ENCODE measurements at places on chromosomes 13 and 19.

DNA sequence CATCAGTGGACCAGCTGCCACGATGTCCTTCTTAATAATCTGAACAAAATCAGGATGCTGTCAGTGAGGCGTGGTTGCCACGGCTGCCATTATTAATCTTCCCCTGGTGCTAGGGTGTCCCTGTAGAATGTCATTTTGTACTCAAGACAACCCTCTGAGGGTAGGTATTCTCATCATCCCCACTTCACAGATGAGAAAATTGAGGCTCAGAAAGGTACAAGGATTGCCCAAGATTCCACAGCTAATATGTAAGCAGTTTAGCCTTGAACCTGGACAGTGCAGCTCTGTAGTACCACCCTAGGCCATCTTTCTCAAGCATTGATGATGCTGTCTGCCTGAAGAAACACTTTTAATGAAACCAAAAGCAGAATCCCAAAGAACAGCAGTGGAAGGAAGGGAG lies 8.1 kb downstream of the PPP2R1A start:
- DNase-seq, result no peak

DNA sequence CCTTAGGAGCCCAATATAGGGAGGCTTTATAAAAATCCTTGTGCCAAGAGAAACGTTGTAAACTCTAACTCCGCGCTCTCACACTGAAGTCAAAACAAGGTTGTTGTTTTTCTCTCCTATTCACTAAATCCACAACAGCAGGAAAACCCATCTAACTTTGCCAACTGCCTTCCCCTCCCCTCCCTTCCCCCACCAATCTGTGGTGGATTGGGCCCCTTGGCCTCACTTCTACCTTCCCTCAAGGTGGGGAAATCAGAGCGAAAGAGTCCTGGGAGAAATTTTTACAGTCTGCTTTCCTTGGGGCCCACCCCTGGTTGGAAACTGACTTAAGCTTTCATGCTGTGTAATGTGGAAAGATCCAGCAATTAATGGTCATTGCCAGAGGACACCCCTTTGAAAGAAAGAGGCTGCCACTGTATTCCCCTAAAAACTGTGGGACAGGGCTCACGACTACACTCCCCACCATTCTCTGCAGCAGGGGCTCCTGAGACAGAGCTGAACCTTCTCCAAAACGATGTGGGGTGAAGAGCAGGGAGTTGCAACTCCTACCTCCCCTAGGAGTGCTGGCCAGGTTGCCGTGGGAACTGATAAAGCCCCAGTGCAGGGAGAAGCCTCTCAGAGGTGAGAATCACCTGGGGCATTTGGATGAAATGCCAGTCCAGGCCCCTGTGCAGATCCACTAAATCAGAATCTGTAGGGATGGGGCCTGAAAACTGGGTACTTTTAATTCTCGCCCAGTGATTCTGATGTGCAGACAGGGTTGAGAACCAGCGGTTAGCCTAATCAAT lies 1.1 kb downstream of the DHRS12 start:
- DNase-seq, result no peak

GRCh38 chr13:46665633-46666482 lies 112.9 kb downstream of the LRCH1 start:
- DNase-seq, result no peak

- DNase-seq, result no peak
Observed at GRCh38 chr19:14782626-14783409, 4.5 kb upstream of the ADGRE2 start.

DNA sequence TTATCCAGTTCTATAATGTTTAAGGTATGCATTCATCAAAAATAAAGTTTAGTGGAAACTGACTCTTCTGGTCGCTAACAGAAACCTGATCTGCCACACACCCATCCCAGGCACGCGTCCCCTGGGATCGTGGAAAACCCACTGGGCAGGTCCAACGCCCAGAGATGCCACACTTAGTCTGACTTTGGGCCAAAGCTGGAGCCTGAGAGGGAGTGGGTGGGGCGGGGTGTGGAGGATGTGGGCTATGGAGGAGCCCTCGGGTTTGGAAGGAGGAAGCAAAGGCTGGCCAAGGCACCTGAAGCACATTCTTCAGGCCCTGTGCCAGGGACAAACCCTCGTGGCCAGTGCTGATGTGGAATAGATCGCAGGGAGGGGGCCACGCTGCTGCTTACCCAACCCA lies 2.5 kb downstream of the IGFL1 start:
- DNase-seq, result no peak

GRCh38 chr19:3604227-3604986 lies 2.3 kb downstream of the TBXA2R start:
- DNase-seq, result no peak

DNA sequence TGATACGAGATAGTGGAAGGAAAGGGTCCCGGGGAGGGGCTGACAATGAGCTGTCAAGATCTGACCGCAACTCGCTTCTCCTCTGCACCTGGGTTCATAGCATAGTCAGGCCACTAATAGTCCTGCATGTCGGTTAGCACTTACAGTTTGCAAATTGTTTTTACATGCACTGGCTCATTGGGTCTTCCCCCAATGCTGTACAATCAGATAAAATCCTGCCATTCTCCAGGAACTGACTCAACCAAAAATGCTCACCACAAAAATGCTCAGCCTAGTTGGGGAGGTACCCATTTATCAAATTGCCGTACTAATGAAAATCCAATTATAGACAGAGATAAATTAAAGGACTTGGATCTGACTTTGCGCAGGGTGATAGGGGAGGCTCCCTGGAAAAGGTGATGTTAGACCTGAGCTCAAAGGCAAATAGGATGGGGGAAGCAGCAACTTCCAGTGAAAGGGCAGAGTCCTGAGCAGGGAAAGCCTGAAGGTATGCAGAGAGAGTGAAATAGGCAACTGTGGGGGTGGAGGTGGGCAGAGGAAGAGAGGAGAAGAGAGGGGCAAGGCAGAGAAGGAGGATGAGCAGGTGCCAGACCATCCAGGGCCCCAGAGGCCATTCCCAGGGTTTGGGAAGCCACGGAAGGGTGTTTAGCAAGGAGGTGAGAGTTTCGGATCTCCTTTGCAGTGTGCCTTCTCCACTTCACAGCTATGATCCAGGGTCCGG lies 326.1 kb upstream of the TSHZ3 start:
- no peak for DNase-seq

DNA sequence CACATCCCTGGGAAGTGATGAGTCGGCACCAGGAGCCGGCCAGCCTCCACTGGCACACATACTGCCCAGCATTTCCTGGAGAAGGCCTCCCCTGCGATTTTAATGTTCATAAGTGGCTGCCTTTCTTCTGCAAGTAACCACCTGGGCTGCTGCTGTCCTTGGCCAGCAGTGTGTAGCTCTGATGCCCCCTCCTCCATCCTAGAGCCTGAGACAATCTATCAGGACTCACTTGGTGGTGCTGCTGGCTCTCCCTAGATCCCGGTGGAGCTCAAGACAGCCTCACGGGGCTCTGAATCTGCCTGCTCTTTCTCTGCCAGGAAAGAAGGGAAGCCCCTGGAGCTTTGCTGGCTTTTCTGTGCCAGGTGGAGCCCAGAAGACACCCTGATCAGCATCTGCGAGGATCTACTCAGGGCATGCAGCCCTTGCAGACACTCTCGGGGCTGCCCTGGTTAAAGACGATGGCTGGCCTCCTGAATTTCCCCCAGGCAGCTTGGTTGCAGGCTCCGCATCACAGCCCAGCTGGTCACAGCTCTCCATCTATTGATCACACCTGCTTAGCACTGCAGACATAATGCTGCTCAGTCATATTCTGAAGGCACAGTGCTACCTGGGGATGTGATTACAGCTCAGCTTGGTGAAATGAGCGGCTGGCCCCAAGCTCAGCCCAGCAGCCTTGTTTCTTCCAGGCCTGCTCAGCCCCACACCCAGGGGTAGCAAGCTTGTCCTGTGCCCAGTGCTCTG lies 122.3 kb downstream of the ZDHHC20 start:
- DNase-seq, result no peak
